Stomach (tissue), 19 donors: ENCODE measurements at places on chromosomes 13 and 19. TPM values are rescaled to one million over a fixed set of nuclear protein-coding genes. Genes with fewer than 3 reads are reported as not detected.
A peak's percentile ranks its signal among the peaks of the same experiment; 100 is the strongest.

Gene F2RL3
- total RNA-seq: not detected

Gene SIAH3
- total RNA-seq: not detected

GRCh38 chr13:99454518-99455183 lies 46.6 kb upstream of the TM9SF2 start:
- no peak for DNase-seq

Gene NKG7
- total RNA-seq: not detected

Gene NR2F6
- total RNA-seq: 641 TPM

GRCh38 chr19:51688671-51689571 lies 4.2 kb upstream of the SPACA6 start:
- DNase-seq: peak; percentile 97

- no peak for DNase-seq
These were observed 109.6 kb upstream of the CACNA1A start for GRCh38 chr19:13615890-13616289.

DNA sequence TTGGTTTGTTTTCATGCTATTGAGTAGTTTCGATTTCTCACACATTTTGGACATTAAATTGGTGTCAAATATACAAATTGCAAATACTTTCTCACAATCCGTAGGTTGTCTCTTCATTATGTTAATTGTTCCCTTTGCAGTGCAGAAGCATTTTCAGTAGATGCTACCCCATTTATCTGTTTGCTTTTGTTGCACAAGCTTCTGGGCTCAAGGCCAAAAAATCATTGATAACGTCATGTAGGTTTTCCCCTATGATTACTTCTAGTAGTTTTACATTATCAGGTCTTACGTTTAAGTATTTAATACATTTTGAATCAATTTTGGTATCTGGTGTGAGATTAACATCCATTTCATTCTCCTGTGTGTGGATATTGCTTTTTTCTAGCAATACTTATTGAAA lies 14.0 kb upstream of the ZNF347 start:
- no peak for DNase-seq

DNA sequence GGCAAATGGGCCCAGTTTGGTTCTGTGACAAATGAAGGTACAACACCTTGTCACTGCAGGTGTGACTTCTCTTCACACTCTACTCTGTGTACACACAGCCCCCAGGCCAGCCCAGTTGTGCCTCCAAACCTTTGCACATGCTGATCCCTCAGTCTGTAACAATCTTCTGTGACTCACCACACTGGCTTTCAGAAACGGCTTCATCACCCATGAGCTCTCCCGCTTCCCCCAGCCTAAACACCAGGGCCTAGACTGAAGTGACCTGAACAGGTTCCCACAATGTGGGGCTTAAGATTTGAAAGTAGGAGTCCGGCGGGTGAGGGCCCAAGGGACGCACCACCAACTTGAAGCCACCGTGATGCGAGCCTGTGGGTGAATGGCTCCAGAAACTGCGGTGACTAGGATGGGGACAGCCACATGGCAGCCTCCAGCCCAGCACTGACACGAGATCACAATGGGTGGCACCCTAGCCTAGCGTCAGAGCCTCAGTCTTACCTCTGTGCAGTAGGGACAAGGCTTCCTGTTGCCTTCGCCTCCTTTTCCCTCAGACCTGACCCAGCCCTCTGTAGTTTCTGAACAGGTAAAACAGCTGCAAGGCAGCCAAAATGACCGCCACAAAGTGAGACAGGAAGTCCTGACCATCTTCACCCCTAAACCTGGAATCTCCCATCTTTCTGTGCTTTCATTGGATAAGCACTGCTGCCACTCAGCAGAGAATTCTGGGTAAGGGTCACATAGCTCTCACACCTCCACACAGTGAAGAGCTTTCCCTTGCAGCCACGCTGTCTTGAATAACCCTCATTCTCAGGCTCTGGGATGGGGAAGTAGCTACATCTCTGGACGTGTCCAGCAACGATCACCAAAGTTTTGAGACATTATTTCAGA lies 34.2 kb upstream of the ZNF599 start:
- DNase-seq: no peak

GRCh38 chr13:50450279-50450678 lies 393.2 kb downstream of the DLEU7 start:
- no peak for DNase-seq

Gene SIGLEC5
- total RNA-seq: not detected

Gene SERP2
- 5.5 TPM for total RNA-seq

Gene C13orf46
- total RNA-seq: 3.9 TPM

GRCh38 chr13:104408733-104409132 lies 1342.5 kb upstream of the SLC10A2 start:
- no peak for DNase-seq

GRCh38 chr13:25149711-25150110 lies 22.4 kb downstream of the AMER2 start:
- no peak for DNase-seq

Gene PDX1
- total RNA-seq: not detected

Gene CRB3
- 203 TPM for total RNA-seq

- peak; percentile 80 for DNase-seq
These were observed at the start of gene CEACAM1 for GRCh38 chr19:42528354-42529247. TSS of gene CEACAM1 (minus strand) at chr19:42528481. CDS start at chr19:42528374, 107 bp downstream.

- peak; percentile 100 for DNase-seq
These were observed 1.5 kb downstream of the CLEC11A start for GRCh38 chr19:50724522-50725217.
